Cardiac fibroblast (primary cell): ENCODE measurements at places on chromosomes 6 and 20.

DNA sequence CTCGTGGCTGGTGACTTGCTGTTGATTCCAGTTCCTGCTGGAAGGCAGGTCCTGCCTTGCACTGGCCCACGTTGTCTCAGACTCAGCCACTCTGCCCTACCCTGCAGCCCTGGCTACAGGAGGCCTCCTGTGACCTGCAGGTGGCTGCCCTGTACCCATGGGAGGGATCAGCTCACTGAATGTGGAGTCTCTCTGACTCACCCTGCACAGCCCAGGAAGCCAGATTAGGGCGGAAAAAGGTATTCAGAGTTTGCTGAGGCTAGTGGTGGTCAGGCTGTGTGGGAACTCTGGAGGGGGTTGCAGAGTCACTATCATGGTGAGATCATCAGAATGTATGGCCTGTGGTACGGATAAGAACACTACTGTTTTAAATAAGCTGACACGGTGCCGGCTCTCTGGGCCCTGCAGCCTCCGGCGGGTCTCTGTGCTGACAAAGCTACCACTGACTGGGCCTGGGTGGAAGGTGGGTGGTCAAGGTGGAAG lies 24.7 kb upstream of the PYGB start:
- peak; percentile 78 for DNase-seq

GRCh38 chr6:142907544-142907943 lies 37.4 kb downstream of the HIVEP2 start:
- DNase-seq, result no peak

- DNase-seq, result no peak
Measured at GRCh38 chr20:50930139-50930975, 880 bp downstream of the ADNP start.

DNA sequence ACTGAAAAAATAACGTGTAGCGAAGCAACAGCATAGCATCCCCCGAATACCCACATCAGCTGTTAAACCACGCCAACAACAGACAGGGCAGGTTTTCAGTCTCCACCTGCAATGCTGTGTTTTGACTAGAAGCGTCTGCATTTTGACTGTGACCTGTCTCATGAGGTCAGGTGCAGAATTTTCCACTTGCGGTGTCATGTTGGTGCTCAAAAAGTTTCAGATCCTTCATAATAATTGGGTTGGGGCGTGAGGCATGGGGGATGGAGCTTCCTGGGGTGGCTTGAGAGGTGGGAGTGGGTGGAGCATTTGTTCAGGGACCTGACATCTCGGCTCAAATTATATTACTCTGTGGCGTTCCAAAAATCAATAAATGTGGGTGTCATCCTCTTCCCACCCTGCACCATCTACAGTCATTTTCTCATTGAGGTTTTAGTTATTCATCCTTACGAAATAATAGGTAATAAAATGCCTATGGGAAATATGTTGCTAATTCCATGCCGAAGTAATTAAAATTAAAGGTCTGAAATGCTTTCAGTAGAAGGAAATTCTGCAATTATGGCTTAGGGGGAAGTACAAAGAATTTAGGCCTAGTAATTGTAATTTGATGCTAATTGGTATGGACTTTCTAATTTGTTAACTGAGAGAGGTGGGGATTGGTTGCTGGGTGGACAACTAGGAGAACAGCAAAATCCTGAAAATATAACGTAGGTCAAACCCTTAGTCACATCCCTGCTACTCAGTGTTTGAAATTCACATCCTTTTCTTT lies 81.0 kb downstream of the TIAM2 start:
- no peak for DNase-seq

DNA sequence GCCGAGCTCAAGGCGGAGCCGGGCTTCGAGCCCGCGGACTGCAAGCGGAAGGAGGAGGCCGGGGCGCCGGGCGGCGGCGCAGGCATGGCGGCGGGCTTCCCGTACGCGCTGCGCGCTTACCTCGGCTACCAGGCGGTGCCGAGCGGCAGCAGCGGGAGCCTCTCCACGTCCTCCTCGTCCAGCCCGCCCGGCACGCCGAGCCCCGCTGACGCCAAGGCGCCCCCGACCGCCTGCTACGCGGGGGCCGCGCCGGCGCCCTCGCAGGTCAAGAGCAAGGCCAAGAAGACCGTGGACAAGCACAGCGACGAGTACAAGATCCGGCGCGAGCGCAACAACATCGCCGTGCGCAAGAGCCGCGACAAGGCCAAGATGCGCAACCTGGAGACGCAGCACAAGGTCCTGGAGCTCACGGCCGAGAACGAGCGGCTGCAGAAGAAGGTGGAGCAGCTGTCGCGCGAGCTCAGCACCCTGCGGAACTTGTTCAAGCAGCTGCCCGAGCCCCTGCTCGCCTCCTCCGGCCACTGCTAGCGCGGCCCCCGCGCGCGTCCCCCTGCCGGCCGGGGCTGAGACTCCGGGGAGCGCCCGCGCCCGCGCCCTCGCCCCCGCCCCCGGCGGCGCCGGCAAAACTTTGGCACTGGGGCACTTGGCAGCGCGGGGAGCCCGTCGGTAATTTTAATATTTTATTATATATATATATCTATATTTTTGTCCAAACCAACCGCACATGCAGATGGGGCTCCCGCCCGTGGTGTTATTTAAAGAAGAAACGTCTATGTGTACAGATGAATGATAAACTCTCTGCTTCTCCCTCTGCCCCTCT lies 1.1 kb downstream of the CEBPB start:
- peak; percentile 39 for DNase-seq

GRCh38 chr6:10886691-10887502 lies at the start of gene SYCP2L:
SYCP2L (plus strand) TSS chr6:10887052; CDS start chr6:10887127, 75 bp downstream.
- peak; percentile 64 for DNase-seq

- no peak for DNase-seq
Measured at GRCh38 chr6:140360651-140361050, 986.2 kb upstream of the CITED2 start.

- DNase-seq, result no peak
Measured at GRCh38 chr6:35543459-35544193, 30.9 kb upstream of the TULP1 start.

GRCh38 chr6:26420688-26421171 lies 18.7 kb downstream of the BTN3A1 start:
- peak; percentile 46 for DNase-seq

DNA sequence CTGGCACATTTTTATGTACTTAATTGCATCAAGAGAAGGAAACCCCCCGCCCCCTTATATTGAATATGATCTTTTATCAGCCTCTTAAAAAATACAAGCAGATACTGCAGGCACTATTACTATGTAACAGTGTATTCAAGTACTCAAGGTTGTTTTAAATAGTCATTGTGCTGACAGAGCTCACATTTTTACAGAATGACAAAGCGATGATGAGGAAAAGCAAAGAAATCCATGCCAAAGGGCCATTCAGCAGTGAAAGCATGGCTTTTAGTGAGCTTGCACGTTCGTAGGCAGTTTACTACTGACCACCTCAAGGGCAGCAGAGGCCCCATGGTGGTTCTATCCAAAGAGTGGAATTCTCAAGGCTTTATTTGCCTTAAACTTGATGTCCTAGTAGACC lies 146.8 kb downstream of the RPS12 start:
- DNase-seq, result peak; percentile 75
